ENCODE measurements at places on chromosomes 2 and 18.

GRCh38 chr2:227472265-227473121 lies 537 bp downstream of the AGFG1 start:
- no peak for DNase-seq

- peak; percentile 20 for DNase-seq
These were observed 28.1 kb downstream of the CEP192 start for GRCh38 chr18:13019301-13019700.

- no peak for DNase-seq
These were observed 6.7 kb upstream of the CYS1 start for GRCh38 chr2:10086950-10087349.

- no peak for DNase-seq
These were observed 58.7 kb downstream of the FAM117B start for GRCh38 chr2:202693503-202693902.

GRCh38 chr2:105490956-105491355 lies 92.1 kb upstream of the FHL2 start:
- DNase-seq = no peak

DNA sequence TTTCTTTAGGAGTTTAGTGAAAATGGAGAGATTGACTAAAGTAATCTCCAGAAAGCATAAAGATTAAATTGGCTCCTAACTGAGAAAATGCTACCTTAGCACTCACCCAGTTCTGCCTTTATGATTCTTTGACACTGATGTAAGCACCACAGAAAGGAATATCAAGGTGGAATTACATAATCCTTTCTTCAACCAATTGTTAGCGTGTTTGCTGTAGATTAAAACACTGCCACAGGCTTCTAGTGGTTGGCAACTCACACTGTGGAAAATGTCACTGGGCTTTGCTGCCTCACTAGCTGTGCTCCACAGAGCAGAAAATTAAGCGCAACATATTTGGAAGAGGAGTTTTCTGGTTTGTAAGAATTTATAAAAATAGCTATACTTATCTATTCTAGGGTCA lies 104.1 kb downstream of the DLGAP1 start:
- no peak for DNase-seq

DNA sequence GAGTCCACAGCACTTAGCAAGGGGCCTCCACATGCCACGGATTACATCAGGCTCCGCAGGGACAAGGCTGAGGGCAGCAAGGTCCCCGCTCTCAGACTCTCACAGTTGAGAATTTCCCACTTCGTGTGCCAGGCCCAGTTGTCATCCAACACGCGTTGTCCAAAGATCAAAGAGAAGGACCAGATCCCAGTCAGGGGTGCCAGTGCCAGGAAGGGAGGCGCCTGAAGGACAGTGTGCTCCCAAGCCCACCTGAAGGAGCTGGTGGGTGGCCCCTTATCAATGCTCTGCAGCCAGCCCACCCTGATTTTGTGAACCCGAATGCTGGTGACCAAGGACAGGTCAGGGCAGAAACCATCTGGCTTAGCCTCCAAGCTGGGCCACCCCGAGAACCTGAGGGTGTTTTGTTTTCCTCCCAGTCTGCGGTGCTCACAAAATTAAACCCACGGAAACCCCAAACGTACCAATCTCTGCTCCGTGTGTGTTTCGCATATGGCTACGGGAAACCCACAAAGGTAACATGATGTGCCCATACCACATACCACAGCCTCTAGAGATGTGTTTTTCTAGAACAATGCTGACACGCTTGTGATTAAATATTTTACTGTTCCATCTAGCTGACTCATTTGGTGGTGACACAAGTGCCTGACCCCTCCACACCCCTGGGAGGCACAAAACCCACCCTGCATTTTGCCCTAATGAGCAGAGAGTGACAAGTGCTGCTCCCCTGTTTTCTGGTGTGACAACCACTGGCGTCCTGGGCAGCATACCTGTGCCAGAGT lies 24.5 kb downstream of the CRACDL start:
- no peak for DNase-seq

GRCh38 chr18:74351354-74351753 lies 35.7 kb downstream of the C18orf63 start:
- DNase-seq = peak; percentile 91

- no peak for DNase-seq
These were observed 248.9 kb downstream of the ANAPC1 start for GRCh38 chr2:111634995-111635538.

DNA sequence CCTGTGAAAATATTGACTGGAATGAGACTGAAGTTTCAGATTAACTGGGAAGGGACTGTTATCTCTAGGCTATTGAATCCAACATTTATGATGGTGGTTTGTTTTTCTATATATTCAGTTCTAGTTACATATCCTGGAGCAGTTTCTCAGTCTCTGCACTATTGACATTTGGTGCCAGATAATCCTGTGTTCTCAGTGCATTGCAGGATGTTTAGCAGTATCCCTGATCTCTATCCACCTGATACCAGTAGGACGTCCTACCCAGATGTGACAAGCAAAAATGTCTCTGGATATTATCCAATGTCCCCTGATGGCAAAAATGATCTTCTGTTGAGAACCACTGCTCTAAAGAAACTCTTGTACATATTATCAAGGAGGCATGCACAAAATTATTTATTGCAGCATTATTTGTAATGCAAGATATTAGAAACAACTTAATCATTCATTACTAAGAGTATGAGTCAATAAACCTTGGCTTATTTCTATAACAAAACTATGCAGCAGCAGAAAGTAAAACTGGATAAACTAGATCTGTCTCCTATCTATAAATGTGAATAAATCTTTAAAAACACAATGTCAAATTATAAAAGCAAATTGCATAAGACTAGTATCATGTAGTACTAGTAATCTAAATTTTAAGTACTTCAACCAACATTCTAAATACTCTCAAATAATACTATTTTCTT lies 369.3 kb upstream of the RND3 start:
- no peak for DNase-seq

- no peak for DNase-seq
These were observed 698.1 kb upstream of the CDH2 start for GRCh38 chr18:28875059-28875458.

- DNase-seq = no peak
These were observed 30.8 kb downstream of the CREG2 start for GRCh38 chr2:101356521-101356920.

DNA sequence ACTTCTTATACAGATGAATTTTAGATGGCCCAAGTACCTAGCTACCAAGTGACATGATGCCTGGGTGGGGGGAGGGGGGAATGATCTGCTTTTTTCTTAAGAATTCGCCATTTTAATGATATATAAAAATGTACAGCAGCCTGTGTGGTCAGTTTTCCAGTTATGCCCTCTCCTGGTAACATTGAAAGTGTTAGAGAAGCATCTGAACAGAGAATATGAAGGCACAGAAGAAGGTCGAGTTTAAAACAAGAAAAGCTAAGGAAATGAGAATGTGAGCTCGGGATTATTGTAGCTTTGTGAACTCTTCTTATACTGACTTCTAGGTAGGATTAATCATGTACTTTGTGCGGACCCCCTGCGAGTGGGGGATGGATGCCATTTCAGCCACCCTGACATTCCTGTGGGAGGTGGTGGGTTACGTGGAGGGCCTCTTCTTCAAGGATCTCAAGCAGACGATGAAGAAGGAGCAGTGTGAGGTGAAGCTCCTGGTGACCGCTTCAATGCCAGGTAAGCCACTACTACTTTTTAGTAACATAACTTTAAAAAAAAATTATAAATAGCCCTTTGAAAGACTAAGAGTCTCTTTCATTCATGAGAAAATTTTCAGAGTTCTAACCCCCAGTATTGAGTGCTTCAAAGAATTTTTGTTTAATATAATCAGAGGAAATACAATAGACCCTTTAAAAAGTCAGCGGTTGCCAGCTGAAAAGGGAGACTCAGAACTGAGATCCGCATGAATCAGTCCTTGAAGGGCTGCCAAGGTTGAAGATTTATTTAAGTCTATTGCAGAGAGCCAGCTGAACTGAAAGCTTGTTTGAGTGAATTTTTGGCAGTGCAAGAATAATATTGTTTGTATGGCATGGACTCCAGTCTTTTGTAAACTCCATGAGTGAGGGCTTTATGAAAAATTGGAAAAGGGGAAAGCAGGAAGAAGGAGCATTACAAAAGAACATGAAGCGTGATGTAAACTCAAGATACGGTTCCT lies 68.6 kb upstream of the RPE start:
- peak; percentile 53 for DNase-seq

DNA sequence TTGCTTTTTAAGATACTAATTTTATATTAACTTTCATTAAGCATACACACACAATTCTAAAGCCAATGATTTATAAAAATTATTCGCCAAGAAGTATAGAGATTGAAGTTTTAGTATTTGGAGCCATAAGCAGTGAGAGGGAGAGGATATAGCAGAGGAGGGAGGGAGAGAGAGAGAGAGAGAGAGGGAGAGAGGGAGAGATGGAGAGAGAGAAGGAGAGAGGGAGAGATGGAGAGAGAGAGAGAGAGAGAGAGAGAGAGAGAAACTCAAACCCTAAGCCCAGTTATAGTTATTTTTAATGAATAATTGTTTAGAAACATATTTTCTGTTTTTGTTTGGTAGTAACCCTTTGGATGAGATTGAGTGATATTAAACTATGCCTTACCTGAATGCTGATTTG lies 5.3 kb downstream of the TWIST2 start:
- no peak for DNase-seq

DNA sequence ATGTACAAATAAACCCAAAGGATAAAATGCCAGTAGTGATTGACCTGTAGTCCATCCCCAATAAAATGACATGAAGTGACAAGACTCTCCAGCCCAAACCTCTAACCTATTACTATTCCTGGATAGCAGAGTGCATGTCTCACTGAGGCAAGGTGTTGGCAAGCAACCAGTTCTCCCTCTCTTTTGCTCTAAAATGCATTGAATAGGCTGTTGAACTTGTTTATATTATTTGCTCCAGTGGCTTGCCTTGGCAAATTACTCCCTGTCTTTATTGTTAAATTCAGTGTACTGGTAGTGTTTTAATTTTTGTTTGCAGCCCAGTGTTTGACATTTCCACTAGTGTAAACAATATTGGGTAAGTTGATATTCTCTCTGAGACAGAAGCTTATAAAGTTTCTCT lies 70.5 kb downstream of the CSRNP3 start:
- no peak for DNase-seq

GRCh38 chr2:119758881-119759450 lies 756 bp upstream of the PTPN4 start:
- DNase-seq = no peak

DNA sequence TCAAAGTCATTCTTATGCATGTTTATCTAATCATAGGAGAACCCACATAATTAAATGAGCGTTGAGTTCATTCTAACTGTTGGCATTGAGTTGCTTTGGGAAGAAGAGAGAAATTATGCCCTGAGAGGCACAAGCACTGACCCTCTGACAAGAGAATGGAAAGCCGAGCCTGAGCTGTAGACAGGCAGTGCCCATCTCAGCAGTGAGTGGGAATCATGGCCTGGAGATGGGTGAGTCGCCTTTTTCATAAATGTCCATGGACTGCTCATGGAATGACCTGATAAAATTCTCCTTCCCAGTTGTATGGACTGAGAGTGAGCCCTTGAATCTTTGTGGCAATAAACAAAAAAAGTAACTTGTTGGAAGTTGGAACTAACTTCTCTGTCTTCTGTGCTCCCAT lies 21.4 kb upstream of the MYO3B start:
- no peak for DNase-seq

GRCh38 chr2:71934595-71935261 lies 212.9 kb downstream of the CYP26B1 start:
- DNase-seq = no peak

DNA sequence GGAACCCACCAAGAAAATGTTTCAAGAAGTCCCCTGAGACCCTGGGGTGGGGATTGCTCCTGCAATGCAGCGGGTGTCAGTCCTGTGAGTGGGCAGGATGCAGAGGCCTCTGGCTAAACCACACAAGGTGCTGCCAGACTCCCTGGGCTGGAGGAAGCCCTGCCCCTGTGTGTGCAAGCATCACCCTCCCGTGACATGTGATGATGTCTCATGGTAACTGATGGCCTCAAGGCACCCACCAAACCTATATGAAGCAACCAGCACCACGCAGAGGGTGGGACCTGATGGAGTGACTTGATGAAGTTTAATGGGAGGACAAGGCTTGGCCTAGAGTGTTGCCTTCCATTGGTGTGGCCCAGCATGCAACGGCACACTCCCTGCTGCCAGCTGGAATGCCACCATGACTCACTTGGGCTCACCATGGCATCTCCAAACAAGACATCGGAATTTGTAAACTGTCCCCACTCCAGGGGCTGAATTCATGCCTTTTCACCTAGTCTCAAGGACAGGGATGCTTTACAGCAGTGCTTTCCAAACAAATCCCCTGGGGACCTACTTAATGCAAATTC lies 8.7 kb upstream of the SLC14A1 start:
- no peak for DNase-seq

DNA sequence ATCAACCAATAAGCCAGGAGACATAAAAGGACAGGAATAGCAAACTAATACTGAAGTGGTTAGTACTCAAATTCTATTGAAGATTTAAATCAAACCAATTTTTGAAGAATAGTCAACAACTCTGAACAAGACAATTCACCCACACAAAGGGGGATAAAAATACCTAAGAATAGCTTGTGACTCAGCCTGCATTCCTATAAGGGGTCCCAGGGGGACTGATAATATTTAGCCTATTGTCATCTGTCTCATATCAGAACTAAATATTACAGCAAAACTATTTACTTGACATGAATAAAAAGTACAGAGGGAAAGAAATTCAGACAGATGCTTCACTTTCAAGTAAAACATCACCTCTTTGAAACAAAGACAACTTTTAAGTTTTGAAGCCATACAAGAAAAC lies 7.7 kb downstream of the ITSN2 start:
- peak; percentile 62 for DNase-seq

- DNase-seq = peak; percentile 53
These were observed 86.6 kb downstream of the ITGB1BP1 start for GRCh38 chr2:9336576-9337314.

GRCh38 chr2:54553775-54554174 lies 97.6 kb downstream of the SPTBN1 start:
- DNase-seq = no peak

DNA sequence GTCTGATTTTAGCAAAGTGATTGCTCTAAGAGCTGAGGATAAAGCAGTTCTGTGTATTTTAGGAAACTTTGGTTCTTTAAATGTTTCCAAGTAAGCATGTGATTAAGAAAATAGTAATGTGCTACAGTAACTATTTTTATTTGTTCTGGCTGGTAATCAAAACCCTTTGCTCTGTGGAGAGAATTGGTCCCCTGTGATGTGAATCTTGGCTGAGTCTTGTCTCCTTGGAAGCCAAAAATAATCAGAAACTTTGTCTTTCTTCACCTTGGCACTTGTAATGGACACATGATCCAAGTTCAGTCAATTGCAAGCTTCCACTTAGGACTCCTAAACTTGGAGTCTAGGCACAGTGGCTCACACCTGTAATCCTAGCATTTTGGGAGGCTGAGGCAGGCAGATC lies 422.7 kb upstream of the CDH20 start:
- no peak for DNase-seq

GRCh38 chr2:78999406-78999805 lies 26.1 kb upstream of the REG3G start:
- no peak for DNase-seq

DNA sequence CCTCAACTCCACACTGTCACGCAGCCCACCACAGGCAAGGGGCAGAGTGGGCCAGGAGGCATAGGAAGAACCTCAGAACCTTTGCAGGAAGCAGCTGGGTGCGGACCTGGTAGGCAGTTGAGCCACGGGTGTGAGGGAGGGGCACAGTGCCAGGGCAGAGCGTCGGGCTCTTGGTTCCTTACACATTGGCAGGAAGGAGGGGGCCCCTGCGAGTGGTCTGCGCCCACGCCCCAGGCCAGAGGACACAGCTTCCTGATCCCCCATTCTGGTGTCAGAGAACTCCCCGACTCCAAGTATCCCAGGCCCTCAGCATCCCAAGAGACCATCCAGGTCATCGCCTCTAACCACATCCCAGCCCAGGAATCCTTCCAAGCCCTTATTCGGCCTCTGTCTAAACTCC lies 61.5 kb downstream of the TNS1 start:
- DNase-seq = no peak

- DNase-seq = no peak
These were observed 90.3 kb upstream of the BCL2L11 start for GRCh38 chr2:111030260-111030891.

All from kidney capillary endothelial cell (primary cell).